ENCODE measurements at places on chromosomes 7 and 10.

GRCh38 chr7:132150711-132151110, 425.6 kb downstream of the PLXNA4 start:
- no peak for DNase-seq

DNA sequence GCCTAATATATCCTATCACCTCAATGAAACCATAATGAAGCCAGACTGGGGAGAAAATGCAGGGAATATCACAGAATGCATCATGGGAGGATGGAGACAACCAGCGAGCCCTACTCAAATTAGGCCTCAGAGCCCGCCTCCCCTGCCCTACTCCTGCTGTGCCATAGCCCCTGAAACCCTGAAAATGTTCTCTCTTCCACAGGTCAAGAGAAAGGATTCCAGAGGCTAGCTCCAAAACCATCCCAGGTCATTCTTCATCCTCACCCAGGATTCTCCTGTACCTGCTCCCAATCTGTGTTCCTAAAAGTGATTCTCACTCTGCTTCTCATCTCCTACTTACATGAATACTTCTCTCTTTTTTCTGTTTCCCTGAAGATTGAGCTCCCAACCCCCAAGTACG, 31.5 kb downstream of the PRSS2 start:
- no peak for DNase-seq

DNA sequence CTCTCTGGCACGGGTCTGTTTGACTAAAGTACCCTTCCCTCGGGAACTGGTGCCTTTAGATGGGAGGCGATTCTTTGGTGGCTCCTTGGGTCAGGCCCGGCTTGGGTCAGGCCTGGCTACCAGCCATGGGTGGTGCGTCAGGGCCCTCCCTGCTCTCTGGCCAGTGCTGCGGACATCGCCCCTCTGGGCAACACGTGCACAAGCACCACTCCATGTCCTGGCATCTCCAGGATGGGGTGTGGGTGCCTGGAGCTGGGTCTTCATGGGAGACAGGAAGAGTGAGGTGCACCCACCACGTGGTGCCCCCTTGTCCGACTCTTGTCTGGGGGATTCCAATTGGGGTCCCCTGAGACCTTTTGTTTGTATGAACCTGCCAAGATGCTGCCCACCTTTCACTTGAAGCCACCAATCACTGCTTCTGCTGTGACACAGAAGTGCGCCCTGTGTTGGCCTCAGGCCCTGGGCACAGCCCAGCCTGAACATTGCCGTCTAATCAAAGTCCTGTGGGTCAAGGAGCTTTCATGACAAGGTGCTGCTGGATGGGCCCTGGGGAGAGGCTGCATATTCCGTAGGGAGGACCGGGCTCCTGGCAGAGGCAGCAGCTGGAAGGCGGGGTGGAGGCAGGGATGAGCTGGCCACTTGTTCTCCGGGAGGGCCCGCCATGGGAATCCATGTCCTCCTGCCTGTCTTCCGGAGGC, 11.1 kb upstream of the PWWP2B start:
- DNase-seq = no peak

GRCh38 chr10:52747694-52748093, 24.9 kb downstream of the MBL2 start:
- DNase-seq = no peak

DNA sequence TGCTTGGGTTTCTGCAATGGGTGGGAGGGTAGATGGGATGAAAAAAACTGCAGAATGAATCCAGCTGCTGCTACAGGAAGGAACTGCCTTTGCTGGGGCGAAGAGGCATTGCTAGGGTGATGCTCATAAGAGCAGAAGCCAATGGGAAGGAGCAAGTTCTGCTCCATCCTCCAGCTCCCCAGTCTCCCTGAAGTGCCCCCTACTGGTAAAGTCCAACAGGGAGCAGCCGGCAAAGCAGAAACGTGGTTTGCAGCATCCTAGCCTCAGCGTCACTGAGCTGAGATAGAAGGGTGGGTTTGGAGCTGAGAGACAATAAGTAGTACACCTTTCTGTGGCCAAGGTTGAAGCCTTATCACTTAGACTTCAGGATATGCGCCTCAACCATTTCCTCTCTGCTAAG, 220.5 kb downstream of the CCSER2 start:
- DNase-seq = no peak

- no peak for DNase-seq
Observed at GRCh38 chr7:92584953-92585352, 5.2 kb downstream of the FAM133B start.

DNA sequence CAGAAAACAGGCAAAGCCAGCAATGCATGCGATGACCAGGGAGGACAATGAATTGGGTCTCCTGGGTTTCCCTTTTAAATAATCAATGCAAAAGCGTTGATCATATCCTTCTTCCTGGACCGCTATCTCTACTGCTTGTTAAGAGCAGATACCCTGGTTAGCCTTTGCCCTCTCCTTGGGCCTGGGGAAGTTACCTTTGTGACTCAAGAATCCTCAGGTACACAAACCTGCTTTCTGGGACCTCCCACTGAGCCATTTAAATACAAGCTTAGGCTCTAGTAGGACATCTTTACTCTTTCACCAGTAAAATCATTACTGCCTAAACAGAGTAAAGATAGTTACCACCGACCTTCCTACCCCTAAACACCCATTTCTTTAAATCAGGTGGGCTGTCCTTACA, 173.9 kb downstream of the WNT2 start:
- no peak for DNase-seq

DNA sequence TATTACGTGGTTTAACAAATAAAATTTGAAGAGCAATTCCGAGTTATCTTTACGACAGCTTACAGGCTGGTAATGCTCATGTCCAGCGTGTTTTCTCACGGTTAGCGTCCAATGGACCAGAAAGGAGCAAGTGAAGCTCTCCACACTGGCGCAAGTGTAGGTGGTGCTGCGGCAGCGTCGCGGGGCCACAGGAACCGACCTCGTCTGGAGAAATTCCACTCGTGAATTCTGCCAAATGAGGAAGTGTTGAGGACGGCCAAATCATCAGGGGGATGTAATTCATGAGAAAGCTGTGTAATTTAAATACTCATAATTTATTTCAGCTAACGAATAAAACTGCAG, 350 bp upstream of the ZNF37A start:
- no peak for DNase-seq

DNA sequence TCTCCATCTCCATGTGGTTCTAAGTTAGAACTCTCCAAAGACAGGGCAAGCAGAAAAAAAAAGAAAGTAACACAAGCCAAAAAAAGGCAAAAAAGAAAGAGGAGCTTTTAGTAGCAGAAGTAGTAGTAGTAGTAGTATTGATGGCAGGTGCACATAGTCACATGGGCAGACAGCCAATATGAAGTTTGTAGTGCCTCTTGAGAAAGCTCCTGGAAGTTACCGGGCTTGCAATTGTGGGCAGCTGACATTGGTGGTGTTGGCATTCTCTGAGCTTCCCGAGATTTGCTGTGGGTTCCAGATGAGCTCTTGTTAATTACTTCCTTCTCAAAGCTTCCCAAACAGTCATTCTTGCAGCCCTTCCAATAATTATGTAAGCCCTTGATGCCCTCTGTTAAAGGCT, 1128.5 kb downstream of the TYW1 start:
- DNase-seq = no peak

GRCh38 chr10:112996462-112996861, 46.4 kb downstream of the TCF7L2 start:
- DNase-seq = no peak

GRCh38 chr10:71292624-71293445, 26.2 kb upstream of the SLC29A3 start:
- no peak for DNase-seq

DNA sequence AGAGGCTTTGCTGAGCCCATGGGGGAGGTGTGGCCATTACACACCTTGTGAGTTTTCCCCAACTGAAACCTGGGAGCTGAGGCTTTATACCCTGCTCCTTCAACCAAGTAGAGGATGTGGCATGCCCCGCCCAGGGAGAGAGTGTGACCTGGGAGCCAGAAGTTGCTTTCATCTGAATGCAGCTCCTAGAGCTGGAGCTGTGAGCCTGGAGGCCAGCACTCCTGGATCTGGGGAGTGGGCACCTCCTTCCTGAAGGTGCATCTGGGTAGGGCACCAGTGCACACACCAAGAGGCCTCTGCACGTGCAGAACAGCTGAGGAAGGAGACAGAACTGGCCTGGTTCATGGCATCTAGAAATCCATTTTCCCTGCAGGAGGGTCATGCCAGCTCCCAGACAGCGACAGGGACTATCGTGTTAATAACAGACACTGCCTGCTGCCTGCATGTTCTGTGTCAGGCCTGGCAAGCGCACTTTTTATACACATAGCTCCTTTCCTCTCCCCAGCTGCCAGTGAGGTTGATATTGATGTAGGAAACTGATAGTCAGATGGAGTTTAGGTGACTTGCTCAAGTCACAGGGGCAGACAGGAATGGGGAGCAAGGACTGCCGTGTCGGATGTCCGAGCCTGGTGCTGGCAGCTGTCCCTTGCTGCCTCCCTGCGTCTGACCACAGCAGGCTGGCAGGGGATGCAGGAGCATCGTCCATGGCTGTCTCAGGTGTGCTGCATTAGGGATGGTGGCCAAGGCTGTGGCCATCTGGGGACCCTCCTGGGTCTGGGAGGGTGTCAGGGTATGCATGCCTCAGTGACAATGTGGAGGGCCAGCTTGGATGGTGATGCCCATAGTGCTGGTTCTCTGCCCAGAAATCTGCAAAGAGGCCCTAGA, 189.9 kb upstream of the CXCL12 start:
- no peak for DNase-seq

DNA sequence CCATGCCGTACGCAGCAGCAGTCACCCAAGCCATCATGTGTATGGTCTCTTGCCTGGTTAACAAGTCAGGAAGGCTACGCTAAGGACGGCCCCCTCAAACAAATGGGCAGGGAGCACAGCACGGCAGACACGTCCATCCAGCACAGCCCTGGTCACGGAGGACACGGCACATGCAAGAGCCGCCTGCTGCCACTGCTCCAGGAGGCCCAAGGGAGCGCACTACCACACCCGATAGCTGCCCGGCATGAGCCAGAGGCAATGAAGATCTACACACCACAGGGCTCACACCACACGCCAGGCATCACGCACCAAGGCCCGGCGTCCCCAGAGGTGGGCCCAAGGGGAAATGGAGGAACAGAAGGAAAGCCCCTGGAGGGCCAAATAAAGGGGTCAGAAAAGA, 134.2 kb downstream of the MAD1L1 start:
- no peak for DNase-seq

DNA sequence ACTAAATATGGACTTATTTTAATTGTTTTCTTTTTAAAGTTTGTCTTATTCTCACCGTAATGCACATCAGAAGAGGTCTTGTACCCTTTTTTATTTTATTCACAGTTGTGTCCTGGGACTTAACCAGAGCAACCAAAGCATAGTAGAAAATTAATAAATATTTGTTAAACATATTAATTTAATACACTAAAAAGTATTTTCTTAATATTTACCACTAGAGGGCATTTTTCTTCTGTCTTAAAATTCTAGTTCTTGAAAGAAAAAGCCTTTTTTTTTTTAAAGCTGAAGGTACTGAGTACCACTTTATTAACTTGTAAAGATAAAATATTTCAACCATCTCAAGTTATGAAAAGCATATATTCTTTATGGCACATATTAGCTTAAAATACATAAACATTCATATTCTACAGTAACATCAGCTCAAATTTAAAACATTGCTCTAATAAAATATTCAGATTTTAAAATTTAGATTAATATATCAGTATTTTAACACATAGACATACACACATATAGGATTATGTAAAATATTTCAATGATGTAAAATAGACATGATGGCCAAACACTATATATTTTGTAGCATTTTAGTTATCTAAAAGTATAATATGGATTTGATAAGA, 260.4 kb downstream of the SEMA3A start:
- no peak for DNase-seq

GRCh38 chr10:8133146-8133545, 78.7 kb downstream of the GATA3 start:
- no peak for DNase-seq

DNA sequence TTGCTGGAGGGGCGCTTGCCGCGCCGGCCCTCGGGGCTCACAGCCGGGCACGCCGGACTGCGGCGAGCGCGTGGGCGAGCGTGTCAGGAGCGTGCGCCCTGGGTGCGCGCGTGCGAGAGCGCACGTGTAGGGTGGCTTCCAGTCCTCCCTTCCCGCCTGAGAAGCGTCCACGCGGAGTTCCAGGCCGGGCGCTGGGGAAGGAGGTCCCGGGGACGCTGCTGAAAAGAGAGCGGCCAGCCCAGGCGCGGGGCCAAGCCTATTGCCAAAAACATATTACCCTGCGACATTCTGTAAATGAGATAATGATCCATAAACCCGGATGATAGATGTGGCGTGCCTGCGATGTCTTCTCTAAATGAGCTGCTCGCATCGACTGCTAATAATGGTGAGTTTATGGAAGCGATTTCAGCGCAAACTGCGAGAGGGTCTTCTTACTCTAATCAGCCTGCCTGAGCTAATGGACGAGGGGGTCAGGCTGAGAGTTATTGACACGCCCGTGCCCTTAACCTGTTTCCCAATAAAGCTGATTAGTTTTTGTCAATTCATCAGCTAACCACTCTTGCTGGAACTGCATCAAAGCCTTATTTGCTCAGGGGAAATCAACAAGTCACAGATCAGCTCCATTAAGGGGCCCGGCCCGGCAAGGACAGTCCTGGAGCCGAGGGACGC, 8.0 kb upstream of the MNX1 start:
- DNase-seq = no peak

DNA sequence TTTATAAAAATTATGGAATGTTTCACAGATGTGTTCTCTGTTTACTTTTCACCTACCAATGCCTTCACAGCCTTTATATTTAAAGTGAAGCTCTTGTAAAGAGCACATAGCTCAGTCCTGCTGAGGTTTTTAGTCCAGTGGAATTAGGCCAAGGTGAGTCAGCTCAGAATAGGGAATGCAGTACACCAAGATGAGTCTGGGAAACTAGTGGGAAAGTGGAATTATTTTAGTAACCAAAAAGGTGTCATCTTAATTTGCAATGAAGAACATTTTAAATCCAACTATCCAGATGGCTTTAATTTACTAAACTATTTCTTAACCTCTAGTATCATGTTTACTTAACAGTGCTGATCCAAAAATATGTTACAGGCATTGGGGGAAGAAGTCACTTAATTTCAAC, 236.3 kb upstream of the CTBP2 start:
- DNase-seq = no peak

- no peak for DNase-seq
Observed at GRCh38 chr7:2307690-2308107, 6.5 kb downstream of the SNX8 start.

DNA sequence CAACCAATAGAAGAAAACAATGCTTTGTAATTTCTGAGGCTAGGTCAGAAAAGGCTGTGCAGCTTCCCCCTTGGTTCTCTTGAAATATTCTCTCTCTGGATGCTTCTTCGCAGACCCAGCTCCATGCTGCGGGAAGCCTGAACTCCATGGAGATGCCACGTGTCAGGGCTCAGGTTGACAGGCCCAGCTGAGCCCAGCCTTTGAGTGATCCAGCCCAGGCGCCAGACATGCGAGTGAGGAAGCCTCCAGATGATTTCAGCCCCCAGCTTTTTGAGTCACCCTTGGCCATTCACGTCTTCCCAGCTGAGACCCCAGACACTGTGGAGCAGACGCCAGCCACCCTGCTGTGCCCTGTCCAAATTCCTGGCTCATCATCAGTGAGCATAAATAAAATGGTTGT, 378.4 kb upstream of the NRP1 start:
- DNase-seq = no peak

Measured in T-helper 1 cell (primary cell).